Kidney epithelial cell (primary cell): ENCODE measurements at places on chromosomes 12 and 14. TPM values are rescaled to one million over a fixed set of nuclear protein-coding genes. Genes with fewer than 3 reads are reported as not detected.

The DHRS2 gene
- total RNA-seq: 3.6 and 5.8 TPM in 2 replicates

The USP44 gene
- 0.89 and 1.3 TPM in 2 replicates for total RNA-seq

The ANAPC7 gene
- 49.0 and 51.3 TPM in 2 replicates for total RNA-seq

The RTN1 gene
- 0.41 and 0.79 TPM in 2 replicates for total RNA-seq

The STXBP6 gene
- total RNA-seq: 0.07 and 0.38 TPM in 2 replicates

The KCNH5 gene
- not detected in 2 replicates for total RNA-seq

DNA sequence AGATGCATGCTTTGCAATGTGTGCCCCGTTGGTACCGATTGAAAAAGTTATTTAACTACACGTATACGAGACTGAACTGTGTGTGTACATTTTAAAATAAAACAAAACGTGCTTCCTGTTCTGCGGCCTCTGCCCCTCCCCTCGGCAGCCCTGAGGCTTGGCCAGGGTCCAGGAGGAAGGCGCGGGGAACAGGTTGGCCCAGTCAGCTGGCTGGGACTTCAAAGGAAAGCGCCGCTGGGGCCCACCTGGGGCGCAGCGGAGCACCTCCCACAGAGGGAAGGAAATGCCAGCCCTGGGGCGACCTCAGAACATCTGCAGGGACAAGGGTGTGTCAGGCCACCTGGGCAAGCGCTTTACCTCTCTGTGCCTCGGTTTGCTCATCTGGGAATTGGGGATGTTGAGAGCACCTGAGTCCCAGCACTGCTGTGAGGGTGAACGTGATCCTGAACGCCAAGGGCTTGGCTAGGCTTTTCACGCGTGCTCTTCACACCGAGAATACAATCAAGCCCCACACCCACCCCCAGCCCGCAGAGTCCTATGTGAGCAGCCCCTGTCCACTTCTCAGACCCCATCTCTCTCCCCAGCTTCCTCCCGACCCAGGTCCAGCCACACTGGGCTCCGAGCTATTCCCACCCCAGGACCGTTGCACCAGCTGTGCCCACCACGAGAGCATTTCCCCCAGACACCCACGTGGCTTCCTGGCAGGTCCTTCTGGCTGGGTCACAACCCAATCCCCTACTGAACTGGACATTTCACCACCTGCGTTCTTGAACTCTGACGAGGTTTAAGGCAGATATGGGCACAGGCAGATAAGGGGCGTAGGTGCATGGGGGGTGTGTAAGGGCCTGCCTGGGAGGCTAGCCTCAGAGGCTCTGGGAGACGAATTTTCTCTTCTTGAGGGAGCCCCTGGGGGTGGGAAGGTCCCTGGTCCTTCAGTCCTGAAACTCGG, 41.9 kb upstream of the NCOR2 start:
- peak; percentile 41 for DNase-seq

- no peak for DNase-seq
Measured at GRCh38 chr12:27844366-27845090, 64.5 kb upstream of the MANSC4 start.

GRCh38 chr12:94762943-94763342, 112.6 kb upstream of the TMCC3 start:
- DNase-seq: no peak

DNA sequence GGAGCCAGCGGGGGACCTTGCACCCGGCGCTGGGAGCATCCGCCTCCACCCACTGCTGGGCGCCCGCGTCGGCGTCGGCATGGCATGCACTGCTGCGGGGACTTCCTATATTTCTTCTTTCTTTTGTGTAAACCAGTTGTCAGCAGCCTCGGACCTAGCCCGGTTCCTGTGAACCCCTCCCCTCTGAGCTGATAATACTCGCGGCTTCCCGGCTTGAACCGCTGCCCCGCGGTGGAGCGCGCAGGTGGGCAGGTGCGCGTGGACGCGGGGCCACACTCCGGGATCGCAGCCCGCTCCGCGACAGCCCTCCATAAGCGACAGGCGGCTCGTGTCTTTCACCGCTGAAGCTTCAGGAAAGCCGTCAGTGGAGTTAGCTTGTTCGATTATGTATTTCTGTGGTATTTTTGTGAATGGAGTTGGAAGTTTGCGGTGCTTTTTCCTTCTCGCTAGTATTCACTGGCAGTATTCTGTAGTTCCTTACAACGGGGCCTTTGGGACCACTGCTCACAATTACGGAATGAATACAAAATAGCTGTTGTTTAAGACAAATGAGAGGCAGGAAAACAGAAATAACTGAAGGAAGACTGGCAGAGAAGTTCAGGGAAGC, 870 bp downstream of the BMAL2 start:
- DNase-seq: no peak

DNA sequence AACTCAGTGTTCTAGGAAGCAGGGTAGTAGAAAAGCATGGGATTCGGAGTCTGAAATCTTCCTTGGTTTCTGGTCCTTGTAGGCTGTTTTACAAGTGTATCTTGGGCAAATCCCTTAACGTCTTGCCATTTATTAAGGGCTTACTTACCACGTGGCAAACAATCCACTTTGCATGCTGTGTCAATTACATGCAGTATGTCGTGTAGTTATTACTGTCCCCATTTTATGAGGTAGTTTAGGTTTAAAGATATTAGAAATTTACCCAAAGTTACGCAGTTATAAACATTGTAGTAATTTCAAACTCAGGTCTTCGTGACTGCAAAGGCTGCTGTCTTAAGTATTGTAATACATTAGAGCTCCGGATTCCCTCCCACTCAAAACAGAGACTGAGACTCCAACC, 1.5 kb upstream of the NOVA1 start:
- DNase-seq: no peak

- DNase-seq: no peak
Measured at GRCh38 chr14:103019826-103020225, 37.5 kb downstream of the CDC42BPB start.

DNA sequence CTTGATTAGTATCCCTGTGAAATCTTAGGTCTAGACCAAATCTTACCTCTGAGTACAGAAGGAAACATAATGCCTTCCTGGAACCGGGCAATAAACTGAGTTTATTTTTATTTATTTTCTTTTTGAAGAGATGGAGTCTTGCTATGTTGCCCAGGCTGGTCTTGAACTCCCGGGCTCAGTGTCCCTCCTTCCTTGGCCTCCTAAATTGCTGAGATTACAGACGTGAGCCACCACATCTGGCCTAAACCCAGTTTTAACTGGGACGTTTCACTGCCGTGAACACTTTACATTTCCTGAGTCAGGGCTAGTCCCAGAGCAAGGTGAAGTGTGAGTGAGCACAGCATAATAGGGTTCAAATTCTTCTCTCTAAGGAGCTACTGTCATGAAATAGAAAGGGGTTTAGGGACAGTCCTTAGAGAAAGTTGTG, 671 bp downstream of the GUCY2C start:
- no peak for DNase-seq

DNA sequence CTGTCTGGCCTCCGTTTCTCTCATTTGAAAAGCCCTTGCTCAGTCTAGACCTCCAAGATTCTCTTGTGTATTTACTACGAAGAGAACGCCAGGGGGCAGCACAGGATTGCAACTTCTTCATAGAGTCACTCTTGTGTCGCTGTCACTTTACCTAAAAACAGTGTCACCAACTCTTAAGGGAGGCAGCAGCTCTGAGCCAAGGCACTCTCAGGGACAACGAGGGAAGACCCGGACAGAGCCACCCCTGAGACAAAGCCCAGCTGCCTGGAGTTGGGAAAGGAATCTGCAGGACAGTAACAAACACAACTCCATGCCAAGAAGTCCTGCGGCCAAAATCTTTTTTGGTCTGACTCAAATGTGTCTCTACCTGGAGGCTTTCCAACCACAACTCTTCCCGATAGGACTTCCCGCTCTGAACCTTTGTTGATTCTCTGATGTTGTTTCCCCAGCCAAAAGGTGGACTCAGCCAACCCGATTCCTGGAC, 9.6 kb upstream of the RPAP3 start:
- peak; percentile 43 for DNase-seq

GRCh38 chr14:79740066-79740601, 471.2 kb downstream of the DIO2 start:
- DNase-seq: no peak

DNA sequence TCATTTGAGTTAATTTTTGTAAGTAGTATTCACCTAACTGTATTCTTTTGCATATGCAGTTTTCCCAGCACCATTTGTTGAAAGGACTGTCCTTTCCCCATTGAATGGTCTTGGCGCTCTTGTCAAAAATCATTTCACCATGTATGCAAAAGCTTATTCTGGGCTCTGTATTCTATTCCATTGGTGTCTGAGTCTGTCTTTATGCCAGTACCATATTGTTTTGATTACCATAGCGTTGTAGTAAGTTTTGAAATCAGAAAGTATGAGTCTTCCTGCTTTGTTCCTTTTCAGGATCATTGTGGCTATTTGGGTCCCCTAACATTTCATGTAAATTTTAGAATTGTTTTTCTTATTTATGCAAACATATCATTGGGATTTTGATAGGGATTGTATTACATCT, 508.7 kb upstream of the RGS6 start:
- DNase-seq: no peak

GRCh38 chr12:104243551-104243950, 28.0 kb downstream of the TXNRD1 start:
- no peak for DNase-seq

DNA sequence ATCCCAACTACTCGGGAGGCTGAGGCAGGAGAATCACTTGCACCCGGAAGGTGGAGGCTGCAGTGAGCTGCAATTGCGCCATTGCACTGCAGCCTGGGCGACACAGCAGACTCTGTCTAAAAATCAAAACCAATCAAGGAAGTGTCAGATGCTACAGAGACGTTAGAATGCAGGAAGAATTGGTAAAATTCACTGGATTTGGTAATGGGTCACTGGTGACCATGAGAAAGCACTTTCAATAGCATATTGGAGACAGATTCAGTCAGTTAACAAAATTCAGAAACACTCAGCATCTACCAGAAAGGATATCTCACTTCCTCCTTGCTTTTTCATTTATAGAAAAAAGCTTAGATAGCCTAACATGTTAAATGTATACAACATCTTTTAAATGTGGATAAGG, 17.5 kb downstream of the BIN2 start:
- no peak for DNase-seq

- no peak for DNase-seq
Measured at GRCh38 chr12:94074216-94074979, 74.0 kb upstream of the PLXNC1 start.

DNA sequence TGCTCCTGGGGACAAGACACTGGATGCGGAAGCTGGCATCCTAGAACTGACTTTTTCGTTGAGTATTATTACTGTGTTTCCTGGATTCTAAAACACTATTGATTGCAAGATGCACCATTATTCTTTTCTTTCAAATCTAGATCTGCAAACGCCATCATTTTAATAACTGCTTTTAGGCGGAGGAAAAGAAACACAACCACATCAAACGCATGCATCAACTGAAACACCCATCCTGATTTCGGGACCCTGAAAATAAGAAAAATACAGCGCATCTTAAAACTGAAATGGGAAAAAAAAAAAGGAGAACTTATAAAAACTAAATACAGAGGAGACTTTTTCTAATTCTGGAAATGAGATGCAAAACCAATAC, 103.7 kb upstream of the MAX start:
- DNase-seq: no peak

- DNase-seq: no peak
Measured at GRCh38 chr12:115953450-115953849, 324.0 kb downstream of the MED13L start.

DNA sequence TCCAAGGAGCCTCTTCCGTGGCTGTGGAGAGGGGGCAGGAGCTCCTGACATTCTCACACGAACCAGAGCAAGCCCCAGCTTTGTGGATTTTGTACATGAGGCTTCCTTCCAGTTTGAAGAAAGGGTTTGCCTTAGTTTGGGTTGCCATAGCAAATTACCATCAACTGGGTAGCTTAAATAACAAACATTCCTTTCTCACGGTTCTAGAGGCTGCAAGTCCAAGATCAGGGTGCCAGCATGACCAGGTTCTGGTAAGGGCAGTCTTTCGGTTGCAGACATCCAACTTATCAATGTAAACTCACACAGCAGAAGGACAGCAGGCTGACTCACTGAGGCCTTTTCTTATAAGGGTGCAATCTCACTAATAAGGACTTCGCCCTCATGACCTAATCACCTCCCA, 25.9 kb upstream of the STAB2 start:
- no peak for DNase-seq

DNA sequence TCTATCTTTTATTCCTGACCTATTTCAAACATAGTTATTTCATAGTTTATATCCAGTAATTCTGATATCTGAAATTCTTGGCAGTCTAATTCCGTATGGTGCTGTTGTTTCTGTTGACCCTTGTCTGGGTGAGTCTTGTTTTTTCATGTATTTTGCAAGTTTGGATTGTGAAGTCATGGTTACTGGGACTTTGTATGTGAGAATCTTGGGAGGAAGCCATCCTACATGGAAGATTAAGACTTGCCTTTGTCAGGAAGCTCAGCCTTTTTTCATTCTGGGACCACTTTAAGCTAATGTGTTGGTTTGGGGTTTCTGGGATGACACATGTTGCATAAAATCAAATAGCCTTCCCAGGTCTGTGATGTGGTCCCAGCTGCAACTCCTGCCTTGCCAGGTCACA, 191.6 kb upstream of the E2F7 start:
- no peak for DNase-seq

DNA sequence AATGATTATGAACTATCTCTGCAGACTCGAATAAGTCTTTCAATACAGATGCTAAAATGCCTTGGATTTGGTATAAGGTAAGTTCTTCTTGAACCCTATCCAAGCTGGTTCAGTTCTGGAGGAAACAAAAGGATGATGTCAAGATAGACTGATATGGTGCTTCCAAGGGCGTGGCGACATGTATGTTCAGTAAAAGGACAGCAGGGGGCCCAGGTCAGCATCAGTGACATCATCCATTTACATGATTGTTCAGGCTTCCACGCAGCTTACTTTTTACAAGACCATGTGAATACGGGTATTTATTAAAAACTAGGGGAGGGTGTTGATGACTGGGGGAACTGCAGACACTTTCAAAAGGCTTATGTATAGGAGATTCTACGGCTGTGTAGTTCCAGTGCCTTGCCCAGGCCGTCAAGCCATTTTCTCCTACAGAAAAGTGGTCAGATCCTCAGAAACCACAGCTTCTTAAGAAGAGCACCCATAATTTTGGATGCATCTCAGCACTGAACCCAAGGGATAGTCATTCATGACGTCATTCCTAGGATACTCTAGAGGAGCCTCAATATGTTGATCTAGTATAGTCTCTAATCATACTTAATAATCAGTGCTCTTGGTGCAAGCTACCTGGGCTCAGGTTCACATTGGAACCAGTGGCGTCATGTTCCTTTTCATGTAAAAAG, 527.7 kb downstream of the FUT8 start:
- DNase-seq: no peak

DNA sequence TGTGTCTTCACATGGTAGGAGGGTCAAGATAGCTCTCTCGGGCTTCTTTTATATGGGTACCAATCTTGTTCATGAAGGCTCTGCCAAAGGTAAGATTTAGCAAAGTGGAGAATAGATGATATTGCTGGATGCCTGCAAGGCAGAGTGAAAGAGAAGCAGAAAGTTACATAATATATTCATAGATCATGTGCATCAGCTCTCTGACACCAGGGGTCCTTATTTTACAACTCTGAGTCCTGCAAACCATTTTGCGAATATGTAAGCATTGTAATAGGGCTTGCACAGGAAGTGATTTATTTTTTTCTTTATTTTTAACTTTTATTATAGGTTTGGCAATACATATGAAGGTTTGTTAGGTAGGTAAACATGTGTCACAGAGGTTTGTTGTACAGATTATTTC, 31.8 kb downstream of the CRADD start:
- no peak for DNase-seq
